ENCODE measurements at places on chromosomes 16 and 17. TPM values are rescaled to one million over a fixed set of nuclear protein-coding genes. Genes with fewer than 3 reads are reported as not detected.

The AATK gene
- total RNA-seq = 15.2 TPM

The BBS2 gene
- 60.8 TPM for total RNA-seq

The SCN4A gene
- 0.60 TPM for total RNA-seq

- no peak for DNase-seq
- no peak overlapping the region for H3K27ac ChIP-seq
Observed at GRCh38 chr16:67278773-67279295, 498 bp upstream of the PLEKHG4 start.

GRCh38 chr17:15882777-15883176 lies 62.2 kb upstream of the ADORA2B start:
- no peak overlapping the region for H3K4me3 ChIP-seq
- no peaks in the 10 kb centered on the region for H3K27me3 ChIP-seq
- no peaks in the 10 kb centered on the region for H3K36me3 ChIP-seq
- H3K27ac ChIP-seq = no peak overlapping the region

- peaks cover 4% of the 10 kb centered on the region for H3K4me1 ChIP-seq
- no peak for DNase-seq
- H3K27me3 ChIP-seq = peaks cover 5% of the 10 kb centered on the region
- H3K4me3 ChIP-seq = no peak overlapping the region
- no peaks in the 10 kb centered on the region for H3K36me3 ChIP-seq
Observed at GRCh38 chr17:7956228-7956965, 24.4 kb downstream of the CNTROB start.

DNA sequence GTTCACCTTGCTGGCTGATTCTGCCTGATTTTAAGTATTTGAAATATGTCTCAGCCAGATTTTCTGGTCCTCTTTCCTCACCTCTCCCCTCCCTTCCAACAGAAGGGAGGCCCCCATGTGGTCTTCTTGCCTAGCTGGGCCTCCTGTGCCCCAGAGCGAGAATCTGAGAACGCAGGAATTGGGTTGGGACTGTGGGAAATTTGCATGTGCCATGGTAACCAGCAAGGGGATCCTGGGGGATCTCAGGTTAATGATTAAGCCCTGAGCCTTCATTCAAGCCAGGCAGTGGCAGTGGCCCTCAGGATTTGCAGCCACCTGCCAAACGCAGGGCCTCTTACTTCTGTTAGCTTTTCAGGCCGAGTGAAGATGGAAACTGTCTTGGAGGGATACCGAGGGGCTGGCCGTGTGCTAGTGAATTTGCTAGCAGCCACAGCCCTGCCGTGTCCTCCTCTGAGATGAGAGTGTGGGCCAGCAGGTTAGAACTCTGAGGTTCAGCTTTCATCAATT lies 40.2 kb downstream of the KSR1 start:
- peaks cover 63% of the 10 kb centered on the region for H3K4me1 ChIP-seq
- H3K36me3 ChIP-seq = peaks cover 6% of the 10 kb centered on the region
- DNase-seq = no peak
- no peaks in the 10 kb centered on the region for H3K27me3 ChIP-seq
- no peak overlapping the region for H3K4me3 ChIP-seq

GRCh38 chr17:68057531-68057952 lies 22.0 kb downstream of the KPNA2 start:
- H3K27me3 ChIP-seq = no peaks in the 10 kb centered on the region
- H3K36me3 ChIP-seq = no peaks in the 10 kb centered on the region
- no peak overlapping the region for H3K27ac ChIP-seq
- H3K4me1 ChIP-seq = peaks cover 16% of the 10 kb centered on the region

- peak overlapping the region; percentile 95 for H3K4me3 ChIP-seq
- DNase-seq = no peak
- H3K4me1 ChIP-seq = peaks cover 13% of the 10 kb centered on the region
- H3K36me3 ChIP-seq = peaks cover 3% of the 10 kb centered on the region
Observed at GRCh38 chr17:44948315-44948795, 782 bp upstream of the KIF18B start.

GRCh38 chr16:75377729-75378386 lies 55.4 kb downstream of the CFDP1 start:
- H3K4me1 ChIP-seq = peaks cover 57% of the 10 kb centered on the region
- no peak for DNase-seq
- H3K27ac ChIP-seq = peak overlapping the region; percentile 93
- H3K4me3 ChIP-seq = no peak overlapping the region

DNA sequence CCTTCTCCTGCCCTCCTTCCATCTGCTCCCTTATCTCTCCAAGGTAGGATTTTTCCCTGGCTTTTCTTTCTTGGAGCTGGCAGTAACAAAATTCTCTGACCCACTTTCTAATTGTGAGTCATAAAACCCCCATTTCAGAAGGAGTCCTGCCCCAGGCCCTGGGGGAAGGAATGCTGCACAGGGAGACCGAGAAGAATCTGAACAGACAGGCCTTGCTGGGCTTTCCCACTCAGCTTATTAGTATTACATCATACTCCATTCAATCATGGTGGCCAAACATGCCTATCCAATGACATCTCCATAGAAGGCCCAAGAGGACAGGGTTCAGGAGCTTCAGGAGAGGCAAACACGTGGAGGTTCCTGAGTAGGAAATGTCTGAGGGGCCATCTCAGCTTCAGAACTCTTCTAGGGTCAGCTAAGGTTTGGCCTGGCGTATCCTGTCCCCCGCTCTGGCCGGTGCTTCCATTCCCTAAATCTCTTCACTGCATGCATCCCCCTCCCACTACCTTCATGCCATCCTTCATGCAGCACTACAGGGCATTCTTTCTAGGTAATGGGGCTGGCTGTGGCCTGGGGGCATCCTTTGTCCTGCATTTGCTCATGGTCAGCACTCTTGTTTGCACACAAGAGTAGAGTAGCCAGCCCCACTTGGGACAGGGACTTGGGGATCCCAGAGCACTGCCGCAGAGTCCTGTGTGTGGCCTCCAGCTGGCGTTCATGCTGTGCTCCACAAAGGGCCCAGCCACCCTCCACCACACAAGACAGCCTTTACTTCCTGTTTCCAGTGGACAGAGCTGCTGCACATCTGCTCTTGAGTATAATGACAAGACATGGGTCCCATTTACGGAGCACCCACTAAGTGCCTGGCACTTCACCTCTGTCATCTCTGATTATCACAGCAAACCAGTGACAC lies 8.2 kb downstream of the SLC6A2 start:
- no peaks in the 10 kb centered on the region for H3K36me3 ChIP-seq
- peaks cover 42% of the 10 kb centered on the region for H3K4me1 ChIP-seq
- H3K27ac ChIP-seq = peak overlapping the region; percentile 85
- no peak for DNase-seq
- H3K4me3 ChIP-seq = no peak overlapping the region

- no peak for DNase-seq
- H3K27me3 ChIP-seq = no peaks in the 10 kb centered on the region
- no peak overlapping the region for H3K27ac ChIP-seq
- no peak overlapping the region for H3K4me3 ChIP-seq
- no peaks in the 10 kb centered on the region for H3K36me3 ChIP-seq
Observed at GRCh38 chr17:49358641-49359247, 3.3 kb downstream of the ZNF652 start.
